ENCODE measurements at places on chromosomes 7 and 10. TPM values are rescaled to one million over a fixed set of nuclear protein-coding genes. Genes with fewer than 3 reads are reported as not detected.

- H3K36me3 ChIP-seq = no peaks in the 10 kb centered on the region
- DNase-seq = no peak
- H3K4me1 ChIP-seq = peaks cover 9% of the 10 kb centered on the region
- no peaks in the 10 kb centered on the region for H3K27me3 ChIP-seq
- H3K4me3 ChIP-seq = no peak overlapping the region
Measured at GRCh38 chr10:98378722-98379121, 36.3 kb downstream of the PYROXD2 start.

VWA2 gene
- total RNA-seq = 16.1 TPM

DDC gene
- total RNA-seq = 240 TPM

DNA sequence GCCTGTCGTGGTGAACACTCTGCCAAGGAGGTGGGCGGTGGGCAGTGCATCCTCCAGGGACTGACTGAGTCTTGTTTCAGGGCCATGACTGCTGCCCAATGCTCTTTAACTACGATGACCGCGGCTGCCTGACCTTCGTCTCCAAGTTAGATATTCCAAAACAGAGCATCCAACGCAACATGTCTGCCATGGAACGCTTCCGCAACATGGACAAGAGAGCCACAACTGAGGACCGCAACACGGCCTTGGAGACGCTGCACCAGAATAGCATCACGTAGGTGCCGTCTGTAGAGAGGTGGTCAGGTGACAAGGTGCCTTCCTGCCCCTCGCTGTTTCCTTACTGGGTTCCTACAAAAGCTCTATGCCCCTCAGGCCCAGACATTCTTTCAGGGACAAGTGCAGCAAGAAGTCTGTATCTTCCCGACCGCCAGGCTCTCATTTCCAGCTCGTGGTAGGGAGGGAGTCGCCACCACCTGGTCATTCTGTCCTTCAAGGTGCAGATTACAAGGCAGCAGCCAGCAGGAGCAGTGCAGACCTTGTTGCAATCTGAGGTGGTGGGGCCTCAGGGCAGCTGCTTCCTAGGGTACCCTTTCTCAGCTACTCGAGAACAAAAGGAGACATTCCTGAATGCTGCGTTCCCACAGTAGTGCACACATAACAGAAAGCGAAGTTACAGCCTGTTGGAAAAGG lies 14.9 kb upstream of the ARPC1B start:
- H3K27me3 ChIP-seq = no peaks in the 10 kb centered on the region
- H3K4me3 ChIP-seq = no peak overlapping the region
- H3K27ac ChIP-seq = no peak overlapping the region
- H3K36me3 ChIP-seq = no peaks in the 10 kb centered on the region
- DNase-seq = no peak
- no peaks in the 10 kb centered on the region for H3K4me1 ChIP-seq

TRPV5 gene
- total RNA-seq = 0.83 TPM

C10orf88 gene
- total RNA-seq = 5.6 TPM

KCP gene
- total RNA-seq = 3.3 TPM

TSC22D4 gene
- total RNA-seq = 37.3 TPM

DNA sequence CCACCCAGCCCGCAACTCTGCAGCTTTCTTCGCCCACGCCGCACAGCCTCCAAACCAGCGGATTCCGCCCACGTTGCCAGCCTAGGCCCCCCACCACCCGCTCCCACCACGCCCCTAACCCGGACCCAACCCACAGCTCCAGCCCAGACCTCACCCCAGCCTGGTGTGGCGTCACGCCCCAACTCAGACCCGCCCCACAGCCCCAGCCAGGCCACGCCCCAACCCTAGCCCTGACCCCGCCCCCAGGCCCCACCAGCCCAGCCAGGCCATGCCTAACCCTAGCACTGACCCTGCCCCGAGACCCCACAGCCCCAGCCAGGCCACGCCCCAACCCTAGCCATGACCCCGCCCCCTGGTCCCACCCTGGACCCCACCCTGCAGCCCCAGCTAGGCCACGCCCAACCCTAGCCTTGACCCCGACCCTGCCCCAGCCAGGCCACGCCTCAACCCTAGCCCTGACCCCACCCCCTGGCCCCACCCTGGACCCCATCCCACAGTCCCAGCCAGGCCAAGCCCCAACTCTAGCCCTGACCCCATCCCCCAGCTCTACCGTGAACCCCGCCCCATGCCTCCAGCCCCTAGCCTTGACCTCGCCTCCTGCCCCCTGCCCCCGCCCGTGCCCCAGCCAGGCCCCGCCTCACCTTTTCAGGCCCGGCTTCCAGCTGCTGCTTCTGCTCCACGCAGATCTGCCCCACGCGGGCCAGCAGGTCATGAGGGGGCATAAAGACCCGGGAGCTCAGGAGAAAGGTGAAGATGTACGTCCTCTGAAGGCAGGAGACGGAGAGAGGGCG lies 64.0 kb downstream of the RASGEF1A start:
- peak; percentile 63 for DNase-seq
- H3K27ac ChIP-seq = no peak overlapping the region
- no peaks in the 10 kb centered on the region for H3K27me3 ChIP-seq
- no peaks in the 10 kb centered on the region for H3K36me3 ChIP-seq
- peak overlapping the region; percentile 55 for H3K4me3 ChIP-seq

MCMBP gene
- total RNA-seq = 38.8 TPM

DNA sequence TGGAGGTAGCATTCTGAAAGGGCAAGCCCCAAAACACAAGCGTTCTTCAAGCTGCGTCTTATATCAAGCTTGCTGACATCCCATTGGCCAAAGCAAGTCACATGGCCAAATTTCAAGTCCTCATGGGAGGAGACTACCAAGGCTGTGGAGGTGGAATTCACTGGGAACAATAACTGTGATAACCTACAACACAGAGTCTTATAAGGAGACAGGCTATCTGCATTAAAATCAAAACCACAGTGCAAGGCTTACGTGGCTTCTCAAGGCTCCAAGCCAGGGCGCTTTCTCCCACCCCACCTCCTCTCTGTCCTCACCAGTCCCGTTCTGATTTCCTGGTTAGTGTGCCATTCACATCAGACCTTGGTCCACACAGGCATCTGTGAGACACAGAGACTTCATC lies 39.4 kb downstream of the ADRB1 start:
- DNase-seq = no peak

LAMB1 gene
- 165 TPM for total RNA-seq

FGFR2 gene
- 22.9 TPM for total RNA-seq

NEUROG3 gene
- 1.1 TPM for total RNA-seq

CFAP43 gene
- 0.27 TPM for total RNA-seq

GRCh38 chr10:68049289-68050078 lies 25.6 kb downstream of the HERC4 start:
- no peak overlapping the region for H3K4me3 ChIP-seq
- H3K27ac ChIP-seq = no peak overlapping the region
- H3K4me1 ChIP-seq = no peaks in the 10 kb centered on the region

DNA sequence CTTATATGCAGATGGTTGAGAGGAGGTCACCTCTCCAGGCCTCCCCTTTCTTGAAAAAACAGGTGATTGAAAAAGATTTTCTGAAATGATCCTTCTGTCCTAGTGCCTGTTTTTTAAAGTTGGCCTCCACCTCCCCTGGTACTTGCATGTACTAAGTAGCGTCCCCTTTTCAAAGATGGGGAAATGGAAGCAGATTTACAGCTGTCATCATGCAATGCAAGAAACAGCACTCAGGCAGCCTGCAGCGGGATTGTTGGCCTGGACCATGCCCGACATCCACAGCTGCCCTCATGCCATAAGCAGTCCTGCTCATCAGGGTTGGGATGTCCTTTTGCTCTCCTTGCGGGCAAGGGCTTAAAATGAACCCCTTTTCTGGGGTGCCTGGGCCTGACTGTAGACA lies 127.2 kb upstream of the MGMT start:
- H3K36me3 ChIP-seq = no peaks in the 10 kb centered on the region
- DNase-seq = no peak
- H3K4me1 ChIP-seq = no peaks in the 10 kb centered on the region
- H3K27ac ChIP-seq = no peak overlapping the region

AP3M1 gene
- 22.3 TPM for total RNA-seq

SLC39A12 gene
- total RNA-seq = not detected

ODAD2 gene
- total RNA-seq = not detected

SEMA3E gene
- 0.83 TPM for total RNA-seq

DNA sequence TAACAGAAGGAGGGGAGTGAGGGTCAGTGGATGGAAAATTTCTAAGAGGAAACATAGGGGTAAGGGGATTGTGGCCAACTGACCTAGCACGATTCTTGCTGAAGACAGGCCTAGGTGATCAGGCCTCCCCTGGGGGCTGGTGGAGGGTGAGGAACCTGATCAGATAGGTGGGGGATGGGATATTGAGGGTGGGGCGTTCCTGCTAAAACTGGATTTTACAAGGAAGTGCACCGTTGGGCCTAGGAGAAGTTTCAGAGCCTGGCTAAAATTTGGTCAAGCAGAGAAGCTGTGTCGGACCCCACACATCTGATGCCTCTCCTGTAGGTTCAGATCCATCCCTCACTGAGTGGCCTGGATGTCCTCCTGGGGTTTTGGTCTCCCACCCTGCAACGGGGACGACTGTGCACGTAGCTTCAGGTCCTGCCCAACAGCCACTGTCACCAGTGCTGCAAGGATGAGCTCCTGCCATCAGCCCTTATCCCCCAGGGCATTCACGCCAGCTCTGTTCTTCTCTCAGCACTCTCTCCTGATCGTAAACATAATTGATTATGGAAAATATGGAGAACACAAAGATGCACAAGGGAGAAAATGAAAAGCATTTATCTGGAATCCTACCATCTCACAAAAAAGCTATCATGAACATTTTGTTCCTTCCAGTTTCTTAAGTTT lies 89.9 kb downstream of the ADCY1 start:
- no peaks in the 10 kb centered on the region for H3K36me3 ChIP-seq
- no peaks in the 10 kb centered on the region for H3K27me3 ChIP-seq
- H3K4me1 ChIP-seq = no peaks in the 10 kb centered on the region
- H3K27ac ChIP-seq = no peak overlapping the region
- no peak overlapping the region for H3K4me3 ChIP-seq

GCK gene
- total RNA-seq = not detected

GRCh38 chr10:92213049-92213448 lies 77.8 kb downstream of the CPEB3 start:
- H3K27me3 ChIP-seq = no peaks in the 10 kb centered on the region
- no peak overlapping the region for H3K27ac ChIP-seq
- no peaks in the 10 kb centered on the region for H3K36me3 ChIP-seq

HMX2 gene
- not detected for total RNA-seq

DNA sequence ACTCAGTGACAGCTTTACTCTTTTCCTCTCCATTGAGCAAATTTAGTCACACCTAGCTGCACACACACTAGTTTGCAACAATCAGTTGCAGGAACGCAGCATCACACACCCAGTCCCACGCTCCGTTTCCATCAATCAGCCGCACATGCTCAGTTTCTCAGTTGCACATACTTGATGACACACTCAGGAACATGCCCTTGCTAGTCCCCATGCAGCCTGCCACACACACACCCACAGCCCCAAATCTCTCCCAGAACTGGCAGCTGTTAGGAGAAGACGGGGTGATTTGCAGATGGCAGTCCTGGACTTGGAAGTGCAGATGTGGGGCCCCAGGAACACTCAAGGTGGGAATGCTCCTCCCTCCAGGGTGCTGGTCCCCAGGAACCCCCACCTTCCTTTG lies 7.7 kb downstream of the LBX1 start:
- H3K4me1 ChIP-seq = peaks cover 52% of the 10 kb centered on the region
- no peaks in the 10 kb centered on the region for H3K36me3 ChIP-seq
- H3K4me3 ChIP-seq = no peak overlapping the region
- H3K27me3 ChIP-seq = peaks cover 91% of the 10 kb centered on the region
- H3K27ac ChIP-seq = no peak overlapping the region
- DNase-seq = no peak

WDFY4 gene
- total RNA-seq = 1.5 TPM

DNA sequence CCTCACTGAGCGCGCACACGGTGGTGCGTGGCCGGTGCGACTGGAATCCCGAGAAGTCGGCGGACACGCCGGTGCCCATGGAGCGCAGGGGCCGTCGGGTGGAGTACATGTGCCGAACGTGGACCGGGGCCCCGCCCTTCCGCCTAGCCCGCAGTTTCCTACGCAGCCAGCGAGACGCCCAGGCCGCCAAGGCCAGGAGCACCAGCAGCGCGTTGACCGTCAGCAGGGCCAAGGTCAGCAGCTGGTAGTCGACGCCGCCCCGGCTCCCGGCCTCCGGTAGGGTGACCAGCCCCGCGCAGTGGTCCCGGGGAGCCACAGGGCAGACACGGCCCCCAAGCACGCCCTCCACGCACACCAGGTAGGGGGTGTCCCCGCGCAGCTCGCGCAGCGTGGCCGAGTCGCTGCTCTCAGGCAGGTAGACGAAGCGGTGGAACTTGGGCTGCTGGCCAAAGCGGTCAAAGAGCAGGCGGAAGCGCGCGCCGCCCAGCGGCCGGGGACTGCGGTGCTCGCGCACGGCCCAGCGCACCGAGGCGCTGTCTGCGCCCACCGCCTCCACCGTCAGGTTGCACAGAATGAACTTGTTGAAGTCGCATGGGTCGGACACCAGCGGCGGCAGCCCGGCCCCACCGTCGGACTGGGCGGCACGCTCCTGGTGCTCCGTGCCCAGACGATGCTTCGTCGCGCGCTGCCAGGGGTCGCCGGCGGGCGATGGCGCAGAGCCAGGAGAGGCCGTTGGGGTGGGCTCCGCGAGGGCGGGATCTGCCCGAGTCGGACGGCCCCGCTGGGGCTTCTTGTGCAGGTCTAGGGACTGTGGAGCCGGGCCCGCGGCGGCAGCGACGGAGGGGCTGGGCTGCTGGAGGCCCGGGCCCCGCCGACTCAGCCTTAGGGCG lies 2.2 kb downstream of the TRIL start:
- DNase-seq = no peak
- peaks cover 8% of the 10 kb centered on the region for H3K27me3 ChIP-seq
- peak overlapping the region; percentile 82 for H3K27ac ChIP-seq
- H3K4me1 ChIP-seq = peaks cover 24% of the 10 kb centered on the region
- H3K4me3 ChIP-seq = peak overlapping the region; percentile 32

DNA sequence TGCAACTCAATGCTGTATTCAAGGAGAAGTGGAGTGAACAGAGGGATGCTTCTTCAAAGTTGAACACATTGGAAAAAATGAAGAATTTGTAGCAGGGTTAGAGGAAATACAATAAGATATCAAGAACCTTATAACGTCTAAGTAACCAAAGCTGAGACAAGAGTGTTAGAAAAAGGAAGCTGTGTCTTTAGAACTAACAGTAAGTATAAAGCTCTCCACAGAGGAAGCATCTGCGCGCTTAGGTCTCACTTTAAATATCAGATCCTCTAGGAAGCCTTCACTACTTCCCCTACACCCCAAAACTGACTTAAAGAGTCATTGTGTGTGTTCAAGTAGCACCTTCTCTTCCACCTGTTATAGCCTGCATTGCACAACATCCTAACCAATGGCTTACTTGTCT lies 43.0 kb downstream of the CH25H start:
- no peaks in the 10 kb centered on the region for H3K36me3 ChIP-seq
- no peaks in the 10 kb centered on the region for H3K4me1 ChIP-seq
- H3K27me3 ChIP-seq = no peaks in the 10 kb centered on the region
- peak overlapping the region; percentile 20 for H3K27ac ChIP-seq
- DNase-seq = no peak

DNA sequence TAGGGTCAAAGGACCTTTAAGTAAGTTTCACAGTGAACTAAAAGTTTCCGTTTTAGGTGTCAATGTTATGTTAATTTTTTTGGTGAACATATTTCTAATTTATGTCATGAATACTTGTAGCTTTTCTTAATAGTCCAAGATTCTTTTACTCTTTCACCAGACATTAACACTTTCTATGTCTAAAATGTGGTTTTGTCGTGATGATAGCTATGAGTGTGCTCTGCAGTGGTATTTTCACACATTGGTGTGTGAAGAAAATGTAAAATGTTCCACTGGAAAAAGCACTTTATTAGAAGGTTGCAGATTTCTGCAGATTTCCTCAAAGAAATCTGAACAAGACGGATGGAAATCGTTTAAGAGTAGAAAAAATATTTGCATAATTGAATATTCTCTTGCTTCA lies 561.0 kb upstream of the ANKRD30A start:
- H3K36me3 ChIP-seq = no peaks in the 10 kb centered on the region
- no peak overlapping the region for H3K27ac ChIP-seq
- H3K27me3 ChIP-seq = no peaks in the 10 kb centered on the region
- no peaks in the 10 kb centered on the region for H3K4me1 ChIP-seq
- DNase-seq = no peak

GJC3 gene
- total RNA-seq = not detected

Measured in Peyer's patch (tissue), 4 donors.